ENCODE measurements at places on chromosomes 4 and X. TPM values are rescaled to one million over a fixed set of nuclear protein-coding genes. Genes with fewer than 3 reads are reported as not detected.

RRAGB gene
- 6.1 TPM for total RNA-seq

SOWAHD gene
- 4.7 TPM for total RNA-seq

DNA sequence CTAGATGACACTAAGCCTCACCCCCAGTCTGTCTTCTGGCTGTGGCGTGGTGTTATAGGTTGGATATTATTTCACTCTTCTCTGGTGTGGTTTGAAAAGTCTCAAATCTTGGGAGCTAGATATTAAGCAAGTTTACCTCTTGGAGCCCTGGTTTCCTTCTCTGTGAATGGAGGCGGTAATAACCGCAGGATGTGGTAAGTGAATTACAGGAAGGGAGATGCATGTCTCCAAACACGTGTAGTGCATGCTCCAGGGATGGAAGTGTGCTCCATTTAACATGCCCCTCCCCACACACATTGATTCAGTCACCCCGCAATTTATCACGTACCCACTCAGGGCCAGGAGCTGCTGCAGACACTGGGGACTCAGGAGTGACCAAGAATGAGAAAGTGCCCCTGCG lies 4.9 kb downstream of the ZNF275 start:
- no peak for DNase-seq

DNA sequence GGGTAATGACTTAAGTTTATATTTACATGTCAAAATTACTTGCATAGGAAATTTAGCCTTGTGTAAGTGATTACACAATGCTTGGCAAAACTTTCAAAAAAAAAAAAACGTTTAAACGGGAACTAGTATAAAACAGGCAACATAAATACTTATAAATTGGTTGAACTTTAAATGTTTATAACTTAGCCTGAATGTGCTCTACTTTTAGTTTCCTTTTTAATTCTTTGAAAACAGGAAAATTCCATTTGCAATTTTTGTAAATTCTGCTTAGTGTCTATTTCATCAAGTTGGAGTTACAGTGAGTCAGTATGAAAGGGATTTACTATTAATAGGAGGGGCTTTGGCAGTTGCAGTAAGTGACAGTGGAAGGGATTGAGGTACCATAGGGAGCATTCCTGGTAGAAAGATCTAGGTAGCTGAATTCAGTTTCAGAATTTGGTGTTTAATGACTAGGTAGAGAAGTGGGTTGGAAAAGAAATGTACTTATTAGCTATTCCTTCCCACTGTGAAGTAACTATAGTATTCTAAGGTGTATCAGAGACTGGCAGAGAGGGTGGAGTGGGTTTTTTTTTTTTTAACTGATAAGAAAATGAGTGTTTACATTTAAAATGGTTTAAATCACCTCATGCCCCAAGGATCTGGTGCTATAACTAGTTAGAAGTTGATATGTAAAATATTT lies 2.8 kb downstream of the STAG2 start:
- DNase-seq: no peak

PCSK1N gene
- 0.93 TPM for total RNA-seq

HTRA3 gene
- not detected for total RNA-seq

GRCh38 chrX:150730719-150731118 lies 37.5 kb downstream of the MTMR1 start:
- DNase-seq: no peak

- DNase-seq: no peak
Observed at GRCh38 chr4:2462992-2463762, 5.7 kb upstream of the RNF4 start.

GRCh38 chr4:177485528-177485927 lies 43.3 kb upstream of the AGA start:
- no peak for DNase-seq

GRCh38 chr4:180615746-180616145 lies 1627.5 kb upstream of the TENM3 start:
- no peak for DNase-seq

DNA sequence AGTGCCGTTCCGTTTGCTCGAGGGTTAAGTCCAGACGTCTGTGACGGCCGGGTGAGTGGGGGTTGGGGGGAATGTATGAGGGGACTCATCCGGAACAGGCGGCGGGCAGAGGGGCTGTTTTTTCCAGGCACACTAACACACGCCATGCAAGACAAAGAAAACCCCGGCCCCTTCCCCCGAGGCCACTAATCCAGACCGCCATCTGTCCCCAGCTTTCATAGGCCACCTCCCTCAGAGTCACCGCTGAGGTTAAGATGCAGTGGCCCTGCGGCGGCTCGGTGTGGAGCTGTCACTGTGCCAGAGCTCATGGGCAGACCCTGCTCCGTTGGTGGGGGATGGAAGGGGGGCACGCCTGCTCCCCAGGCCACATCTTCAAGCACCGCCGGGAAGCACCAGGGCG lies 34.1 kb downstream of the SORCS2 start:
- no peak for DNase-seq

DNA sequence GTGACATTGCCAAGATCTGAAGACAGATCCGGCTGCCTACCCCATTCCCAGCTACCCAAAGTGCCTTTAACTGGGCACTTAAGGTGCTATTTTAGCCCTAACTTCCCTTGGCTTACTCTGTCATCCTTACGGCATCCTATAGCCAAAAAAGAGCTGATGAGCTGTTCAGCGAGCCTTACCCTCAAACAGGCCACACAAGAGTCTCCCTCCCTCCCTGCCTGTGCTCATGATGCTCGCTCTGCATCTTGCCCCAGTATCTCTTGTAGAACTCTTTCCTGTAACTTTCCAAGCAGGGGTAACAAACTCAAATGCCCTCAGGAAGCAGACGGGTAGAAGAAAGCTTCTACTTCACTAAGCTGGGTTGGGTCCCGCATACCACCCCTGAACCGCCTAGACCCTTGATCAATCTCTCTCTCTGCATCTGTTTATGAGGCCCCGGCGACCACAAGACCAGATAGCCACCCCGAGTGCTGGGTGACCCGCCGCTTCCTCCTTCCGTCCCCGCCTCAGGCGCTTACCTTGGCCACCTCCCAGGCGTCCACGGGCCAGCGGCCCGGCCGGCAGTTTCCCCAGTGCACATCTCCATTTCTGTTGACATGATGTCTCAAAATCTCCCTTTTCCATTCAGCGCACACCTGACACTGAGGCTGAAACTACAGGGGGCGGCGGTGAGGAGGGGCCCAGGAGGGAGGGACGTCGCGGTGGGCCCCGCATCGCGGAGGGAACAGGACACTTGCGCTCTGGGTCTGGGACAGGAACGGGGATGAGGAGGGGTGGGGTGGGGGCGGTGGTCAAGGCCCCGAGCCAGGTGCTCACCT lies 663 bp downstream of the CXorf38 start:
- peak; percentile 63 for DNase-seq

- DNase-seq: no peak
Observed at GRCh38 chrX:67351411-67351810, 192.4 kb upstream of the AR start.

ZRSR2 gene
- 20.1 TPM for total RNA-seq

NDP gene
- not detected for total RNA-seq

GRCh38 chr4:26701786-26702227 lies 117.9 kb downstream of the TBC1D19 start:
- DNase-seq: no peak

DNA sequence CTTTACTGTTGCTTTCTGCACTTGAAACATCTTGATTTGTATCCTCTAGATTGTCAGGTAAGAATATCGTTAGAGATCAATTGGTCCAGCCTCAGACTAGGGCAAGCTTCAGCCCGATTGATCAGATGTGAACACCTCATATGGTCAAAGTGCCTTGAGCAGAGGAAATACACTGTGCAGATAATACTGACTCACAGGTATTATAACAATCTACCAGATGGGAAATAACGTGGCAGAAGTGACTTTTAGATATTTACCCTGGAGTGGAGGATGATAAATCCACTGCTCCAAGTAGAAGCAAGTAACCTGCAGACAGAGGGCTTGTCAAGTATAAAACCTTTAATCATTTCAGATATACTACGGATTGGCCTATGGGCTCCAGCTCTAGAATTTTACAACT lies 17.9 kb downstream of the VEGFC start:
- DNase-seq: no peak

GRCh38 chr4:82801910-82802521 lies 3.4 kb upstream of the SCD5 start:
- DNase-seq: no peak

DNA sequence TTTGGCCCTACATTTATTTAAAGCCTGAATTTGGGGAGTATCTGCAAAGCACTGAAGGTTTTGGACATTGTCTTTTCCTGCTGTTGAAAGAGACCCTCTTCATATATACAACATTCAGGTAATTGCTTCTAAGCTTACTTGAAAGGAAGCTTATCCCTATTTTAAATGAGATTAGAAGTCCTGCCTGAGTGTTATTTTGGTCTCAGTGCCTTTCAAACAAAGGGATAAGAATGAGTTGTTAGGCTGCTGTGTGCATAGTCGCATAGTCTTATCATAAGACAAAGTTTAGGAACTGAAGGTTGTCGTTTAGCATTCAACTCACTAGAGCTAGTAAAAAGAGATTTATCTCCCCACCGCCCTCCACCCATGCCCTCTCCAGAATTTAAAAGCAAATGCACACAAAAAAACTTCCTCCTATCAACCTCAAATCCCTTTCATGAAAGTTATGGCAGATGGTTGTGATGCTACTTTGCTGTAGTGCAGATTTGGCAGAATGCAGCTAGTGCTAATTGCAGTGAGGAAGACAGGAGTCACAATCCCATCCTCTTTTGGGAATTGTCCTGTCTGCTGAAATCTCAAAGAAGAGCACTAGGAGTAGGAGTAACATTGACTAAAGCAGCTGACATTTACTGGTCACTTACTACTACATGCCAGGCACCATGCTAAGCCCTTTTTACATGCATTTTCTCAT lies 5.8 kb downstream of the HERC3 start:
- no peak for DNase-seq

DNA sequence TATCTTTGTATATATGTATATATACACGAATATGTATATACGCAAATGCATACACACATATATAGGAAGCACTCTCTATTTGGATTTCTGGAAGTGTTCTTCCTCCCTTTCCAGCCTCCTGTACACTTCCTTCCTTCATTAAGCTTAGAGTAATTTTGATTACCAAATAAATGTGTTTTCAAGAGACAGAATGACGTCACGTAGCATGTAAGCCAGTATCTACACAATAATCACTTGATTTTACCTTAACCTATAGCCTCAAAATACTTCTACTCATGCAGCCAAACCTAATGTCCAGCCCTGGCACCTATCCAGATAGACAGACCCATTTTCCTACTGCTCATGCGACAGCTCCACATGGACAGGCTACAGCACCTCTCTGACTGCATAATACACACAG lies 29.9 kb downstream of the MAGEA10 start:
- no peak for DNase-seq

FAM47A gene
- total RNA-seq: not detected

FAT1 gene
- total RNA-seq: 0.05 TPM

DNA sequence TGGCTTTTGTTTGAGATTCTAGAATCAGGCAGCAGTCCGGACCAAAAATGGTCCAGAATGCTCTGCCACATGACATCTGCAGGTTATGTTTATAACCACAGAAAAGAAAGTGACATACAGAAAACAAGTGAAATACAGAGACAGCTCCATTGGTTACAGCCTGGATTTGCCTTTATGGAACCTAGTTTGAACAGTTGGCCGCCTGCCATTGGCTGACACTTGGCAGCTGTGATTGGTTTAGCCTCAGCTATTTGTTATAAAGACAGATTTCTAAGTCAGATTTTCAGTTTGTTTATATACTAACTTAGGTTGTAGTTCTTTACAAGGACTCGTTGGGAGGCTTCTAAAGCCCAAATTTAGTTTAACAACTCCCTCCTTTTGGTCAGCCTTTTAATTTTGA lies 40.8 kb upstream of the IL9R start:
- no peak for DNase-seq

DNA sequence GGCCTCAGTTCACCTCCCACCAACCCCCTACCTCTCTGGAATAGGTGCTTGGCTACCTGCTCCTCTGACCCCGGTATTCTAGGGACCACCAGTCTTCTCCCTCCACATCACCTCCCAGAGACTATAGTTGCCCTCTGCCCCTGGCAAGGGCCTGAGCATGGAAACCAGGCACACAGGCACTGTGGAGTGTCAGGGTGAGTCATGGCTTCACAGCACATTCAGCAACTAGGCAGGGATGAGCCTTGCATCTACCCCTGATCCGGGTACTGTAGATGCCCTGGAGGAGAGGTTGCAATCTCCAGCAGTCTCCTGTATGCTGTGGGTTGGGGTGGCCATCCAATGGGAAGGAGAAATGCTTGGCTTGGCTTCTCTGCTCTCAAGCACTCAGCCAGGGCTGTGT lies 472.7 kb downstream of the IDS start:
- no peak for DNase-seq

DNA sequence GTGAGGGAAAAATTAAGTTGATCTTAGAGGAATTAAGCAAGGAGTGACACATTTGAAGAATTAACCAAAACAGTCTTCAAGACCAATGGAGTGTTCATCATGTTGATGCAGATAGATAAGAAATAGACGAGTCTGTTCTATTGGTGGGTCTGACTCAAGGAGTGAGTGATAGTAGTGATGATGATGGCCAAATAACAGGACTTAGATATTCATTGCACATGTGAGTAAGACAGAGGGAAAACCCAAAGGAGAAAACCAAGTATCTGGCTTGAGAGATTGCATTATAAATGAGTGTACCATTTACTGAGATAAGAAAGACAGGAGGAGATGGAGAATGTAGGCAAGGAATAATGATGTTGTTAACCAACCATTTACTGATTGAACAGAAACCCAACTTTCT lies 321.3 kb downstream of the ADGRL3 start:
- no peak for DNase-seq

PLAC8 gene
- 23.3 TPM for total RNA-seq

DNA sequence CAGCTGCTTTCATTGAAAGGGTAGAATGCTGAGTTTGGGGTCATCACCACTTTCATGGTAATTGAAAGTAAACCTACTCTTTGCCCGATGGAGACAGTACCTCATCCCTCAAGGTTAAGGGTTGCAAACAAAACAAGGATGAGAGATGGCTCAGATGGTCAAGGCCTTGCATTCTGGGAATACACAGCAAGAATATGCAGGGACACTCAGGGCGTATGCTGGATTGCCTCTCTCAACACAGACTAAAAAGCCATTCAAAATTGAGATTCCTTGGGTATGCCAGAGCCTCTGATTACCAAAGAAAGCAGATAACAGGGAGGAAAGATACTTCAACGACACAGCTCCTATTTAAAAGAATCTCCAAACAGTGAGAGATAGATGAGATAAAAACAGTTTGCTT lies 310.4 kb downstream of the ARAP2 start:
- no peak for DNase-seq

- DNase-seq: no peak
Observed at GRCh38 chr4:114163051-114163450, 183.6 kb upstream of the ARSJ start.
